ENCODE measurements at places on chromosomes 5 and 9.

DNA sequence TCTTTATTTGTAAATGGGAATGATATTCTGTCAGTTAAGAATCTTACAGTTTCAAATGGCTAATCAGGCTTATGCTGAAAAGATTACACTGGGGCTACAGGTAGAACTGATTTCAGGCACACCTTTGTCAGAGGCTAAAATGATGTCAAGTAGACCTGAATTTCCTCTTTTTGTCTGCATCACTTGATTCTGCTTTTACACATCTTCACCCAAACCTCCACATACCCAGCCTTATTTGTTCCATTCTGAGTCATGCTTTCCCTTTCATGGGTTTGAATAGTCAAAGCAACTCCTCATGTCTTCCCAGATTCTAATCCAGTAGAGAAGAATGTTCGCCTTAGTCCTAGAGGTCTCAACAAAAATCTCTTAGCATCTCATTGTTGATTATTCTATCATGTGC is 156.4 kb downstream of the CWC27 start:
- DNase-seq, result no peak

GRCh38 chr5:17406423-17406838 is 91.6 kb upstream of the TAF11L2 start:
- no peak for DNase-seq

DNA sequence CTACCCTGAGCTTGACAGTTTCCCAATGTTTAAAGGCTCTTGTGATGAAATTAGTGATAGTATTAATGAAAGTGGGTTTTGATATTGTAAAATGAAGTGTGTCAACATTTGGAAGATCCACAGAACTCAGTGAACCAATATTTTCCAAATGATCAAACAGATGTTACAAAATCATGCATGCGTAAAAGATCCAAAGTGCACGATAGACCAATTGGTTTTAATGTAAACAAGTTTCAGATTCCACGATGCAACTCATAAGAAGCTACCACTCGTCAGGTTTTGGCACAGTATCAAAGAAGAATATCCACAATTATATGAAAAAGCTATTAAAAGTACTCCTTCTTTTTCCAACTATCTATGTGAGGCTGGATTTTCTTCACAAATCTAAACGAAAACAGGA is 82.3 kb downstream of the SLC38A9 start:
- no peak for DNase-seq

GRCh38 chr9:95623640-95624039 is 106.9 kb upstream of the PTCH1 start:
- no peak for DNase-seq

DNA sequence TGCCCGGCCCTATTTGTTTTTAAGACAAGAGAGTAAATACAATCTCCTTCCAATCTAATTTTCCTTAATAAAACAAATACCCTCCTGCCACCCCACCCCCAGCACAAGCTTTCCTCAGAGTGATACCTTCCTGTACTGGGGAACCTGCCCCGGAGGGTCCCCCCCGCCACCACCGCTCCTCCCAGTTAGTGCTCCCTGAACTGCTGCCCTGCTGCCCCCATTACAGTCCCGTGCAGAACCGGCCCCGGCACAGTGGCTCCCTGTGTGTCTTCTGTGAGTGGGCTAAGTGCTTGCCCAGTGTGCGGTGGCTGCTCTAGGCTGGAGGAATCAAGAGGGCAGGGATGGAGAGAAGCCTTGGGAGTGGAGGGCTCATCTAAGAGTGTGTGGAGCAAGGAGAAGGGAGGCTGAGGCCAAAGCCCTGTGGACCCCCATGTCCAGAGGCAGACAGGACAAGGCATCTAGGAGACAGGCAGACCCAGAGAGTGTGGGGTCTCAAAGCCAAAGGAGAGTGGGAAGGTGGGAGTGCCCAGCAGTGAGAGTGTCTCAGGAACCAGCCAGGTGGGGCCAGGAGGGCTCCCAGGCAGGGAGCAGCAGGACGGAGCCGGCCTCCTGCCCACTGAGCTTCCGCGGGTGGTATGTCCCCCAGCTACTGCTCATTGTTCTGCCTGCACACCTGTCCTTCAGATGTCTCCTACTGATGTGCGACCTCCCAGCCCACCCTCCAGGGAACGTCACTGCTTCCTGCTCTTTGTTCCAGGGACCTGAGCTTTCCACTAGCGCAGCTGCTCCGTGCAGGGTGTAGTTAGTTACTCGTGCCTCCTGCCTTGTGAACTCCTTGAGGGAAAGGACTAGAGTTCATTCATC is 129.0 kb downstream of the DAB2IP start:
- no peak for DNase-seq

Measured in stimulated activated CD4-positive, alpha-beta T cell treated with anti-CD3 and anti-CD28 coated beads, TNF-alpha, amount 100 ng/mL, for 48 hours (primary cell).